ENCODE measurements at places on chromosomes 13 and 19. TPM values are rescaled to one million over a fixed set of nuclear protein-coding genes. Genes with fewer than 3 reads are reported as not detected.

The ACOD1 gene
- total RNA-seq, result not detected

The SMIM44 gene
- total RNA-seq, result not detected

The CYP2A7 gene
- 485 TPM for total RNA-seq

The FBXO27 gene
- total RNA-seq, result 15.9 TPM

The COL5A3 gene
- 24.3 TPM for total RNA-seq

The SSC5D gene
- total RNA-seq, result 0.81 TPM

The DCAF15 gene
- 11.4 TPM for total RNA-seq

The LRG1 gene
- 328 TPM for total RNA-seq

The TMEM91 gene
- 3.1 TPM for total RNA-seq

The RDH8 gene
- total RNA-seq, result not detected

The GNG8 gene
- not detected for total RNA-seq

The CEACAM8 gene
- total RNA-seq, result 0.33 TPM

GRCh38 chr19:45419396-45419795 is 4.3 kb downstream of the ERCC1 start:
- DNase-seq, result no peak

DNA sequence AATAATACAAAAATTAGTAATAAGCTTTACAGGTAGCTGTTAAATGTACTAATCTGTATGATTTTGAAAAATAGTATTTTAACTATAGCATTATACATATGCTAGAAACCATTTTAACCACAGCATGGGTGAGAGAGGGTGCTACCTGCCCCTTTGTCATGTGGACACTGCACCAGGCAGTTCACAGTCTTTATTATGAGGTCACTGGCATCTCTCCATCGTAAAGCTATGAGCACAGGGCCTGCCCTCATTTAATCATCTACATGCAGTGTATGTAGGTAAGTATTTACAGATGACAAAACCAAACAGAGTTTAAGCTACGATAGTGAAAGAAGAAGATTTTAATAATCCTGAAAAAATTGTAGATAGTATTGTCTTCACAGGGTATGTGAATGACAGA is 21.7 kb downstream of the EDNRB start:
- no peak for DNase-seq

DNA sequence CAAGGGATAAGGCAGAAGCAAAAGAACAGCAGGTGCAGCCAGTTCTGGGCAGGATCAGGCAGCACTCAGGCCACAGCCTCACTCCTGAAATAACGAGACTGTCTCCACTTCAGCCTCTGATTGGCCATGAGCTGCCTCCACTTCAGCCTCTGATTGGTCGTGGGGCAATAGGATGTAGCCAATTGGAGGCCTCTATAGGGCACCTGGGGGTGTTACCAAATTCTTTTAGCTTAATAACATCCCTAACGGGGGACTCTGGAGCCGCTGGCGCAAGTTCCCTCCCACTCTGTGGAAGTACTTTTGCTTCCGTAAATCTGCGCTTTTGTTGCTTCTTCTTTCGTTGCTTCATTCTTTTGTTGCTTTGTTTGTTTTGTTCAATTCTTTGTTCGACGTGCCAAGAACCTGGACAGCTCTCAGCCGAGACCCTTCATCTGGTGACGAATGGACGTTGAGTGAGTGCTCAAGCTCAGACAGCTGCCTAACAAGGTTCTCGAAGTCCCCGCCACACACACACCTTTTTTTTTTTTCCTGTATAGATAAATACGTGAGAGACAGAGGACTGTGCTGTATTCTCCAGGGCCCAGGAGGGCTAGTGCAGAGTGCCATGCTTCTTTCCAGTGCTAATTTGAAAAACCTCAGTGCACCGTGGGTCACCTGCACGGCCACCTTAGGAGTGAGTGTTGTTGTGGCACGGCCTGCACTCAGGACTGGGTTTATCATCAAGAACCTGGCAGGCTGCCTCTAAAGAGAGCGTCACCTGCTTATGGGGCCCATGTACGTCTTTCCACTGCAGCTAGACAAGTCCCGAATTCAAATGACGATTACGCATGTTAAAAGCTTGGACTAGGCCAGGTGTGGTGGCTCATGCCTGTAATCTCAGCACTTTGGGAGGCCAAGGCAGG is 32.0 kb upstream of the TUBGCP3 start:
- no peak for DNase-seq

DNA sequence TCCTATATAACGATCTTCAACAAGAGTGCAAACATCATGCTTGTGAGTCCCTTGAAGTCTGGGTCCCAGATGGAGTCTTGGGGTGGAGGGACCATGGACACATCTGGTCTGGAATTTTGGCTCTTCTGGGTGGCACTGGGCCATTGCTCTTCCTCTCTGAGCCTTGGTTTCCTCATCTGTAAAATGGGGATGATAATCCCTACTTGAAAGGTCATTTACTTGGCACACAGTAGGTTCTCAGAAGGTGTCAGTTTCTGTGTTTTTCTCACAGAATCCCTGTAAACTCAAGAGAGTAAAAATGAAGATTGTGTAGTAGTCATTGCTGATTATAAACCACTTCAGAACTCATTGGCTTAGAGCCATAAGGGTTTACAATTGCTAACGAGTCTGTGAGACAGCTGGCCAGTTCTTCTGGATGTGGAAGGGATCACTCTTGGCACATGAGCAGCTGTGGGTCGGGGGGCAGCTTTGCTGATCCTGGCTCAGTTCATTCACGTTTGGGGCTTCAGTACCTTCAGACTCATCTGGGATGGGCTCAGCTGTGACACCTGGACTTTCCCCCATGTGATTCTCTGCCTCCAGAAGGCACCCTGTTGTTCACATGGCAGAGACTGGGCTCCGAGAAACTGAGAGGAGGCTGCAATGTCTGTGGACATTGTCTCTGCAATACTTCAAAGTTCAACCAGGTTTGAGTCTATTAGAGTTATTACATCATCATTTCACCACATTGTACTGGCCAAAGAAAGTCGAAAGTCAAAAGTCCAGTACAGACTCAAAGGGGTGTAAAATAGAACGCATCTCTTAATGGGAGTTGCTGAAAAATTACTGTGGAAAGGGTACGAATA is 7.8 kb downstream of the CYP4F12 start:
- DNase-seq, result peak; percentile 83

GRCh38 chr13:25233861-25234260 is 53.4 kb downstream of the MTMR6 start:
- no peak for DNase-seq

DNA sequence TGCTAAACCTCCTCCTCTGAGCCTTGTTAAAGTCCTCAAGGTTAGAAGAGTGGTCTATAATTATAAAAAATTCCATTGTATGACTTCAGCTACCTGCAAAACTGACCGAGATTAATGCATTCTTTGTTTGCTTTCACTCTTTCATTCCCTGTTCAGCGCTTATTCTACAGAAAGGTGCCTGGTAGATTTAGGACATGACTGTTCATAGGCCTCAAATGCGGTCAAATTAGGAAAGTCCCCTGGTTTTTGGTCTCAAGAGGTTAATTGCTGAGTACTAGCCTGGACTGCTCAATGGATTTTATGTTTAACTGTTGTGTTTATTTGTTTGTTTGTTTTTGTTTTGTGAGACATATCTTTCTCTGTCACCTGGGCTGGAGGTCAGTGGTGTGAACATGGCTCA is 35.4 kb downstream of the KL start:
- DNase-seq, result no peak

DNA sequence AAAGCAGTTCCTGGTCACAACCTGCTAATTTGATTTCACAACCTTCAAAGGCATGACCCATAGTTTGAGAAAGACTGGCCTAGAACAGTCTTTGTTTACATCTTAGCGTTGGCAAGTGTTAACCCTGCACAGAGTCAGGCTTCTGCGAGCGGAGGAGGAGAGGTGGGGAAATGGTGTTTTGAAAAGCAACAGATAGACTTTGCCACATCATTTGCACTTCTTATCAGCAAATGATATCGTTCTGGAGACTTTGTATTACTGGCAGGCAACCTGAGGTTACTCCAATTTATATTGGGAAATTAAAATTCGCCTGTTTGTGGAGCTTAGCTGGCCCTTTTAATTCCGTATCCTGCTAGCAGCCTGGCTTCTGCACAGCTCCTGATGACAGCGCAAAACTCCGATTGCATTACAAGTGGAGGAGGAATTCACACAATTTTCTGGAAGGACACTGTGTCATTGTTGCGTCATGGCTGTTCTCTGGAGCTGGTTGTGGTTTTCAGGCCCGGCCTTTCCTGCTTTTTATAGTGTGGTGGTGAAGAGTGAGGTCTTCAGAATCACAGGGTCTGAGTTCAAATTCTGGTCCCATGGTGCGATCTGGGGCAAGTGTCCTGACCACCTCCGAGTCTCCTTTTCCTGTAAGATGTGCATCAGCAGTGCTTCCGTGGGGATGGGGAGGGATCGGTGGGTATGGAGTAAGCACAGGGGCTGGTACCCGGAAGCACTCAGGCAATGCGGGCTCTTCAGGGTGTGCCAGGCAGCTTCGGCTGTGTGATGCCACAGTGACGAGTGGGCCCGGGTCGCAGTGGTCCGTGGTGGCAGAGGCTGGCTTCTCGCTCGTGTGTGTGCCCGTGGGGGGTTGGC is 49.1 kb upstream of the EHD2 start:
- peak; percentile 90 for DNase-seq

- no peak for DNase-seq
These were observed 1027.3 kb downstream of the UQCRFS1 start for GRCh38 chr19:28185646-28186045.

DNA sequence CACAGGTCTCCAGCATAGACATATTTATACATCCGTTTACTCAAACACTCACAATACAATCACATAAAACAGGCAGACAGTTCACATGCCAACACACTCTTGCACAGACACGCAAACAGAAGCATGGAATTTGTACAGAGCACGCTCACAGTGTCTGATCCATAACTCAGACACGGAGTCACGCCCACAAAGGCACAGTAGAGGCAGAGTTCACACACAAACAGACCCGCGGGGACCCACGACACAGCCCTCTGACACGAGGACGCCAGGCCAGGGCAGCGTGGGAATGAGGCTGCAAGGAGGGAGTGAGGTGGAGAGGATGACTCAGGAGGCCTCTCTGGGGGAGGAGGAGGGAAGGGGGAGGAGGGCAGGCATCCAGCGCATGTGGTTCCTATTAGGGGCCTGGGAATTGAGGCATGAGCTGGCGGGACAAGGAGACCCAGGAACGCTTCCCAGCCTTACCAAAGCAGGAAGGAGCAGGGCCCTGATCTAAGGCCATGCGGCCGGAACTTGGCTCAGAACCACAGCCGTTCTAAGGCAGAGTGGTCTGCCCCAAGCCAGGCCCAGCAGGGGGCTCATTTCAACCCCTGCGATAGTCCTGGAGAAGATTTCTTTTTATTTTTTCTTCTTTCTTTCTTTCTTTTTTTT is 9.1 kb upstream of the OLFM2 start:
- DNase-seq, result peak; percentile 63

- DNase-seq, result no peak
These were observed 1707.6 kb upstream of the SLC10A2 start for GRCh38 chr13:104773775-104774174.

DNA sequence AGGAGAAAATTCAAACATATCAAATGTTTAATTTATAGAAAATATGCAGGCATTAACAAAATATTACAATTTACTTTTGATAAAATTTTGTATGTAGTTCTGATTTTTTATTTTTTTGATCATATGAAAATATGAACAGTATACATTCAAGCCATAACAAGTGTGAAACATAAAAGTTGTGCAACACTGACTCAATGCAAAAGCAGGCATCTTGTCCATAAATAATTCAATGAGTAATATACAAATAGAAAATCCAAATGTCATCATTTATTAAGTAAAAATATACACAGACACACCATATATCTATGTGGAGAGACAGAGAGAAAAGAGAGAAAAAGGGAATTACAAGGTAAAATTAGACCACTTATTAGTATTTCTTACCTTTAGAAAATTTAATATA is 1183.9 kb downstream of the SLITRK1 start:
- DNase-seq, result no peak

DNA sequence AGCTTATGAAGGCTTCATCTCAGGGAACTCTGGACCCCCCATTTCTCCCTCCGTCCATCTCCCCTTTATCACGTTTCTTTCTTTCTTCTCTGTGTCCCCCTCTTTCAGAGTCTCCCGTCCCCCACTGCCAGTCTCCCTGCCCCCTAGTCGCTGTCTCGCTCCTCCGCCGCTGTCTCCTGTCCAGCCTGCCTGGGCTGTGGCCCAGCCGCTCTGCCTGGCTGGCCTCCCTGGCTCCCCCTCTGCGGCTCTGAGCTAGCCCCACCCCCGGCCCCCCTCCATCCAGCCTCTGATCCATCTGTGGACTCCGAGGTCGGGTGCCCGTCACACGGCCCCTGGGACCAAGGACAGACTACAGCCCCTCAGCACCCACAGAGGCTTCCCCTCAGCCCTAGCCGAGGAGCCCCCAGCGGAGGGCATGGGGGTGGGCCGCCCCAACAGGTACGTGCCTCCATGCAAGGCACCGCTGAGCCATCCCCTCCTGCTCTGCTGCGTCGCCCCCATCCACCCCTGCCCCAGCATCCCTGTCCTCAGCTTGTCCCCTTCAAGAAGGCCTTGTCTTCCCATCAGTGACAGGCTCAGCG is 1.1 kb upstream of the KCNJ14 start:
- no peak for DNase-seq

GRCh38 chr19:35166100-35167063 is 11.8 kb downstream of the FXYD5 start:
- DNase-seq, result no peak

DNA sequence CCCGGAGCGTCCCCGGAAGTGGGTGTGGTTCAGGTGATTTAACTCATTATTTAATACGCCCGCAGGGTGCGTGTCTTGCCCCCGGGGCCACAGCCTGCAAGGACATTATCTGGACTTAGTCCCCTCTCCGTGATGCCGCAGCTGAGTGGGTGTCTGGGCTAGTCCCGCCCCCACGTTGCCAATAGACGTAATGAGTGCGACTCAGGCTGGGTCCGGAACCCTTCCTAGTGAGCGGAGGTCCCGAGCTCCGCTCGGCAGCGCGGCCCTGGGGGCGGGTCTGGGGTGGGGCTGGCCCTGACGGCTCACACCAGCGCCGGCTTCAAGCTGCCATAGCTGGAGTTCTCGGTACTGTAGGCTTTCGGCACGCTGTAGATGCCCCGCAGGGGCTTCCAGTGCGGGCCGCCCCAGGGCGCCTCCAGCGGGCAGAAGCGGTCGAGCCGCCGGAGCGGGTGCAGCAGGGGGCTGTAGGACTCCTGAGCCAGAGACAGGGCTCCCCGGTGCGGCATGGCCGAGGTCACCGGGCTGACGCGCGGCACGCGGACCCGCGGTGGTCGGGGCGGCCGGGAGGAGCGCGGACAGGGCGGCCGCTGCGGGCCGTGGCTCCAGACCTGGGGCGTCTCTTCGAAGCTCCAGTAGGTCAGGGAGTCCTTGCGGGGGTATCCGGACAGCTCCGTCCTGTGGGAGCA is 918 bp upstream of the LHB start:
- no peak for DNase-seq

GRCh38 chr19:47465957-47466356 is 5.7 kb downstream of the SLC8A2 start:
- no peak for DNase-seq

DNA sequence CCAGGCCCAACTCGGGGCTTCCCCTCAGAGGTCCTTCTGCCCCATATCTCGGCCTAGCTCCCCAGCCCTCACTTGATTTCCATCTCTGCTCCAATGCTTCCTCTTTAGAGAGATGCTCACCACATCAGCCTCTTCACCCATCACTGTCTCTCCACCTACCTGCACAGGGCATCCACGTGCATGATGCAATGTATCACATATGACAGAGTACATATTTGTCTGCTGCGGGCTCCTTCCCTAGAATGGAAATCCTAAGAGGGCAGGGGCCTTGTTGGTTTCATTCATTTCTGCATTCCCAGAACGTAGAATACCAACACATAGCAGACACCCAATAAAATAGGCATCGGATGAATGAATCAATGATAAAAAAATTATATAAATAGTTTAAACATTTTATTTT is 130.3 kb downstream of the USP12 start:
- DNase-seq, result no peak

GRCh38 chr13:22812793-22813192 is 368.0 kb upstream of the SGCG start:
- DNase-seq, result no peak
